ENCODE measurements at places on chromosomes 6 and 20. TPM values are rescaled to one million over a fixed set of nuclear protein-coding genes. Genes with fewer than 3 reads are reported as not detected.

- peak; percentile 76 for DNase-seq
These were observed 8.7 kb upstream of the CCN5 start for GRCh38 chr20:44706301-44707017.

DNA sequence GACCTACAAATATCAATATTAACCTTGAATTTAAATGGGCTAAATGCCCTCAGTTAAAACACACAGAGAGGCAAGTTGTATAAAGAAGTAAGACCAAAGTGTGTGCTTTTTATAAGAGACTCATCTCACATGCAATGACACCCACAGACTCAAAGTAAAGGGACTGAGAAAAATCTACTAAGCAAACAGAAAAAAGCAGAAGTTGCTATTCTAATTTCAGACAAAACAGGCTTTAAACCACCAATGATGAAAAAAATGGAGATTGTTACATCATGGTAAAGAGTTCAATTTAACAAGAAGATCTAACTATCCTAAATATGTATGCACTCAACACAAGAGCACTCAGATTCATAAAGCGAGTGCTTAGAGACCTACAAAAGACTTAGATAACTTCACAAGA is 741.9 kb upstream of the MARCKS start:
- DNase-seq = no peak

GRCh38 chr6:100305209-100305869 is 159.4 kb downstream of the SIM1 start:
- no peak for DNase-seq

GRCh38 chr6:35808688-35809087 is 3.5 kb downstream of the LHFPL5 start:
- no peak for DNase-seq

Gene CNPY3
- total RNA-seq = 25.2 TPM

- DNase-seq = peak; percentile 59
These were observed 301.8 kb downstream of the BTBD9 start for GRCh38 chr6:38337819-38338465.

DNA sequence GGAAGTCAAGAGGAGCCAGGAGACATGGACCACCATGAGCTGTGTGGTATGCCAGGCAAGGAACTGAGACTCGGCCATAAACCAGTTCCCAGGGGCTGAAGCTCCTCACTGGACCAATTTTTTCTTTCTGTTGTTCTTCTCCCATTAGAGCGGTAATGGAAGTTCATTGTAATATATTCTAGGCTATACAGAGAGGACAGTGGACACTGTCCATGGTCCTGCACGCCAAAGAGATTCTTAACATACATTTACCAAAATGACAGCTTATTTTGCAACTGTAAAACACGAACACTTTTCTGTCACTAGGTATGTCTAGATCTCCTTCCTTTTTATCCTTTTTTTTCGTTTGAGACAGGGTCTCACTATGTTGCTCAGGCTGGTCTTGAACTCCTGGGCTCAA is 13.1 kb upstream of the DSN1 start:
- no peak for DNase-seq

DNA sequence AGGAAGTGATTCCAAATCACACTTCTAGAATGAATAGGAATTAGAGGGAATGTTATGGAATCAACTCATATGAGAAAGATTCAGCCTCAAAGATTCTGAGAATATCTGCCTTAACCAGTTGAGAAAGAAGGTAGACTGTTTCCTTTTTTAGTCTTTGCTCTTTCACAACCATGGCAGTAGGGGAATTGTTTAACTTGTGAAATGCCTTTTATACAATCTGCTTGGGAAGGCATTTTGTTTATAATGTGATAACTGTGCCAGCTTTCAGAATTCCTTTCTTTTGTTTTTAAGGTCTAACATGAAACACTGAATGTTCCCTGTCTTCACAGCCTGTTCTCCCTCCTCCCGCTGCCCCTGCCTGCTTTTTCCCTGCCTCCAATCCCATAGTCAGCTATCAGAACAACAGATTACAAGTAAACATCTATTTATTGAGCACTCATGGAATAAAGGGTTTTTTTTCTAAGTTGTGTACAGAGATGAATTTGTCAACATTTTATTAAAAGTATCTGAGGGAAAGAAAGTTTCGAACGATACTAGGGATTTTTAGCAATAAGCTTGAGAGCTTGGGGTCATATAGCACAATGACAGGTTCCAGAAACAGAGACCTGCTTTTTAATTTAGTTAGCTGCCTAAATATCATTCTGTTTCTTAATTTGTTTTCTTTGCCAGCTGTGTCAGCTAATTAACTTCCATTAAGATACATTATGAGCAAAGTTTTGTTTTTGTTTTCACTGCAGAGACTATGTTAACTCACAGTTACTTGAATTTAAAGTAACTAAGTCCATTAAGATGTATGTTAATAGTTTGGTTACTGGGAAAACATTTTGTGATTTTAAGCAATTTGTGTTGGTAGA is 28.3 kb upstream of the FBXO30 start:
- DNase-seq = no peak

Gene PRSS35
- 1.2 TPM for total RNA-seq

Gene L3MBTL3
- total RNA-seq = 2.9 TPM
